Fibroblast of lung (primary cell): ENCODE measurements at places on chromosomes 2 and 18.

- no peaks in the 10 kb centered on the region for H3K36me3 ChIP-seq
- H3K27ac ChIP-seq, result no peak overlapping the region
- H3K4me3 ChIP-seq, result no peak overlapping the region
- no peaks in the 10 kb centered on the region for H3K27me3 ChIP-seq
- DNase-seq, result peak; percentile 41
Measured at GRCh38 chr18:61833978-61834377, 58.8 kb downstream of the RNF152 start.

DNA sequence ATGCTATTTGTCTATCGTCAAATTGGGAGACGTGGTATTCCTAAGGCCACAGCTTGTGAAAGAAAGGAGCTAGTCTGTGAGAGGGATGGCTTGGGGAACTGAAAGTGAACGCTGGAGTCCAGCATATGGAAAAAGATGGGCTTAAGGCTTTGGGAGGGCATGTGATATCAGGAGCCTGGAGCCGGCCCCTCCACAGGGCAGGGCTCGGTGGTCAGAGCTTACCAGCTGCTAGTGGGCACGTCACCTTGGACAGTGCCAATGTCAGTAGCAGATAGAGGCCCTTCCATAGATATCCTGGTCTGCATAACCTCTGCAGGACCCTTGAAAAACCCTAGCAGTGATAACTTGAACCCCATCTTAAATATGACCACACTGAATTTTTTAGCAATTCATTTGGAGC is 259.1 kb upstream of the RAB6C start:
- no peaks in the 10 kb centered on the region for H3K27me3 ChIP-seq
- H3K4me1 ChIP-seq, result no peaks in the 10 kb centered on the region
- no peak overlapping the region for H3K4me3 ChIP-seq
- H3K27ac ChIP-seq, result no peak overlapping the region
- DNase-seq, result no peak

GRCh38 chr2:240637901-240638345 is 12.6 kb downstream of the GPR35 start:
- H3K4me1 ChIP-seq, result no peaks in the 10 kb centered on the region
- DNase-seq, result no peak
- no peaks in the 10 kb centered on the region for H3K27me3 ChIP-seq

- no peak overlapping the region for H3K27ac ChIP-seq
- no peak for DNase-seq
- H3K36me3 ChIP-seq, result no peaks in the 10 kb centered on the region
- no peak overlapping the region for H3K4me3 ChIP-seq
- no peaks in the 10 kb centered on the region for H3K27me3 ChIP-seq
Measured at GRCh38 chr2:112605926-112606325, 21.5 kb downstream of the CHCHD5 start.

- no peak overlapping the region for H3K4me3 ChIP-seq
- H3K27ac ChIP-seq, result no peak overlapping the region
- peaks cover 4% of the 10 kb centered on the region for H3K4me1 ChIP-seq
- no peak for DNase-seq
Measured at GRCh38 chr2:86480105-86480504, 38.9 kb downstream of the KDM3A start.

DNA sequence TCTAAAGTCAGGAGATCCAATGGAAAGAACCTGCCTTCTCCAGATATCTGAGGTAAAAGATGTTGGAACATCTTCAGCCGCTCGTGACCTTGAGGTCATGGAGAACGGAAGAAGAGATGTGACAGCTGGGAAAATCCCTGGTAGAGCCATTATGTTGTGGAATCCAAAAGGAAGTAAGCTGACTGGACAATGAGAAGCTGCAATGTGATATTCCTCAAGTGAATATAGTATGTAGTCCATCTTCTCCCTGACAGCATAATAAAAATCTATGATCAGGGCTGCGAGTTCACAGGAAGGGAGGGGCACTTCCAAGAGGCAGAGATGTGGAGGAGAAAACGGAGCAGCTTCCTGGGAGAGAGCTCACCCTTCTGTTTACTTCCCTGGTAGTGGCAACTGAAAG is 201.0 kb upstream of the SP5 start:
- no peaks in the 10 kb centered on the region for H3K4me1 ChIP-seq
- no peaks in the 10 kb centered on the region for H3K27me3 ChIP-seq
